Left lung (tissue), 14 donors: ENCODE measurements at places on chromosomes 6 and 20.
A peak's percentile ranks its signal among the peaks of the same experiment; 100 is the strongest.

- DNase-seq = no peak
- no peak overlapping the region for H3K27ac ChIP-seq
- peaks cover 14% of the 10 kb centered on the region for H3K4me1 ChIP-seq
- H3K27me3 ChIP-seq = no peaks in the 10 kb centered on the region
- H3K36me3 ChIP-seq = no peaks in the 10 kb centered on the region
Measured at GRCh38 chr6:149847939-149848267, 16.3 kb downstream of the LRP11 start.

GRCh38 chr20:21090111-21090618 is 16.0 kb downstream of the LINC00237 start:
- H3K36me3 ChIP-seq = no peaks in the 10 kb centered on the region
- no peak overlapping the region for H3K27ac ChIP-seq
- DNase-seq = no peak
- H3K4me3 ChIP-seq = no peak overlapping the region
- peaks cover 52% of the 10 kb centered on the region for H3K27me3 ChIP-seq

DNA sequence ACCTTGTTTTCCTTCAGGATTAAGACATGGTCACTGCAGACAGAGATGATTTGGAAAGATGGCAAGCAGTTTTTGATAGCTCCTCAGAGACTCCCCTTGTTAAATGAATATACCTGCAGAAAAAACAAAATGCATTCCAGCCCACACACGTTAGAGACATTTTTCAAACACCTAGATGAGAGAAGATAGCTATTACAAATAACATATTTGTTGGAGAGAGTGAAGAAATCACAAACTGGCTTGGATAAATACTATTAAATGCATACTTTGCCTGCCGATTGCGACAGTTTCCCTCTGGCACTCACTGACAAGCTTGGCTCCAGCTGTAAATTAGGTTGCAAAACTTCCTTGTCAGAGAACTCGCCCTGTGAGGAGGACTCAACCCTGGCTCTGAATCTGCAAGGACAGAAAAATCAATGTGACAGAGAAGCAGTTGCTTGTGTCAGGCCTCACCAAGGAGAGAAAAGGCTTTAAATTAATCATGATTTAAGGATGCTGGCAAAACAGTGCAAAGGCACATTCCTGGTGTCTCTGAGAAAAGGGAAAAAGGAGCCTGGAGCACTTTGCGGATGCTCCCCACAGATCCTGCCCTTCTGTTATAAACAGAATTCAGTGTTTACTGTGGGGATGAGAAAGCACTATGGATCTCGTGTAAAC is 423.7 kb upstream of the MARCKS start:
- no peak overlapping the region for H3K4me3 ChIP-seq
- H3K36me3 ChIP-seq = no peaks in the 10 kb centered on the region
- peak overlapping the region; percentile 39 for H3K27ac ChIP-seq
- peak; percentile 50 for DNase-seq
- H3K27me3 ChIP-seq = no peaks in the 10 kb centered on the region

DNA sequence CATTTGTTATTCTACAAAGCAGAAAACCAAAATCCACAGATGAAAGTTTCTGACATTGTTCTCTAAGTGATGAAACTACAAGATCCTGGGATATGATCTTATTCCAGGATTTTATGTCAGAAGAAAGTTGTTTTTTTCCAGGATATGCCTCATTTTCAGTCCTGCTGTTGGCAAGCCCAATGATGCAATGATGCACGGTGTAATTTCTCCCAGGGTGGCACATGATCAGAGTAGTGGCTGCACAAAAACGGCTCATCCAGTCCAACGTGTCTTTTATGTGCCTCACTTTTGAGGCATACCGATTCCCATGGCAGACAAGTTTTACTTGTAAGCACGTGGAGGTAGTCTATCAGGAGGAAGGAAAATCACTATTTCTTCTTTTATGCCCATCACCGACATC is 302.3 kb upstream of the JAG1 start:
- no peak for DNase-seq
- H3K36me3 ChIP-seq = no peaks in the 10 kb centered on the region
- no peaks in the 10 kb centered on the region for H3K27me3 ChIP-seq
- no peak overlapping the region for H3K27ac ChIP-seq

GRCh38 chr6:75089151-75089897 is 116.5 kb downstream of the COL12A1 start:
- H3K27me3 ChIP-seq = peaks cover 17% of the 10 kb centered on the region
- H3K36me3 ChIP-seq = no peaks in the 10 kb centered on the region
- H3K27ac ChIP-seq = no peak overlapping the region

GRCh38 chr20:44711237-44711636 is 3.9 kb upstream of the CCN5 start:
- H3K4me1 ChIP-seq = peaks cover 14% of the 10 kb centered on the region
- no peak overlapping the region for H3K4me3 ChIP-seq
- no peaks in the 10 kb centered on the region for H3K27me3 ChIP-seq
- H3K27ac ChIP-seq = no peak overlapping the region

DNA sequence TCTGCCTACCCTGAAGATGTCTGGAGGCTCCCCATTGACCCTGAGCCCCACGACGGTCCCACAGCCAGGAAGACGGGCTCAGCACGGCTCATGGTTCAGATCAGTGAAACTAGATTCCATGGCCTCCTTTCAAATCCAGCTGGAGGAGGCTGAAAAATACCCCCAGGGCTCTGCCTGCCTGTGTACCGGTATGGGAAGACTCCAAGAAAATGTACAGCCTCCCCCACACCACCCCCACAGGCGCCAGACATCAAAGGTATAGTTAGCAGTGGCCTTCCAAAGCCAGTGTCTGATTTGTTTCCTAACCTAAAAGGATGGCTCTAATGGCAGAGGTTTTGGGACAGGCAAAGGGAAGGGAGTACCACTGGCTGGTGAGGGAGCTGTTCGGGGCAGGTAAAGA is 86.2 kb upstream of the SNAP25 start:
- H3K4me1 ChIP-seq = no peaks in the 10 kb centered on the region
- H3K27me3 ChIP-seq = no peaks in the 10 kb centered on the region
- H3K36me3 ChIP-seq = no peaks in the 10 kb centered on the region

DNA sequence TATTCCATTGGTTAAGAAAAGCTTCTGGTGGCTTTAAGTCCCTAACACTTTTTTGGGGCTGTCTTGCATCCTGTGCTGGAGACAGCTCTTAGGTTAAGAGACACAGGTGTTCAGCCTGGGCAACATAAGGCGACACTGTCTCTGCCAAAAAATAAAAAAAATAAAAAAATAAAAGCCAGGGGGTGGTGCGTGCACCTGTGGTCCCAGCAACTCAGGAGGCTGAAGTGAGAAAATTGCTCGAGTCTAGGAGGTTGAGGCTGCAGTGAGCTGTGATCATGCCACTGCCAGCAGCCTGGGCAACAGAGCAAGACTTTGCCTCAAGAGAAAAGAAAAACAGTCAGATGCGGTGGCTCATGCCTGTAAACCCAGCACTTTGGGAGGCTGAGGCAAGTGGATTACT is 55.6 kb upstream of the ZMYND8 start:
- no peak for DNase-seq
- H3K4me1 ChIP-seq = peaks cover 32% of the 10 kb centered on the region
- H3K4me3 ChIP-seq = no peak overlapping the region
- H3K27ac ChIP-seq = peak overlapping the region; percentile 57

DNA sequence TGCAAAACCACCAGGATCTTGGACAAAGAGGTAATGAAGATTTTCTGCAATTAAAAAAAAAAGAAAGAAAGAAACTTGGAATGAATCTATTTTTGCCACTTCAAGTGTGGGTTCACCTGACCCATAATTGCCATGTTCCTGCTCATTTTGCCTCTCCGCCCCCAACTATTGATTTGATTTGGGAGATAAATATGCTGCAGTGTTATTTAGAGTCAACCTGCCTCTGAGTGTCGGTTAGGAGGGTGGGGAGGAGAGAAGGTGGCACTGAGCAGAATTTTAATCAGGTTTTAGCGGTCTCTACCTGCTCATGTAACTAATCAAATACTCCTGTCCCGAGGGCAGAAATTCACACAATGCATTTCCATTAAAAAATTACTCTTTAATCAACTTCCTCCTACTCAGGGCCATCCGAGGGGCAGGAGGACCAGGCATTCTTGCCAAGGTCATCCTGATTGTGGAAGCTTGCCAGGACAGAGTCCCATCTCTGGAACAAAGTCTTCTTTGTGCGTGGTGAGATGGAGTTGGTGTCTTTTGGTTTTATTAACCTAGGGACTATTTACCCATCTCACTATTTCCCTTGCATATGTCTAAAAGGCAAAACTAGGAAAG is 300.1 kb downstream of the CDH26 start:
- peaks cover 3% of the 10 kb centered on the region for H3K4me1 ChIP-seq
- no peaks in the 10 kb centered on the region for H3K27me3 ChIP-seq
- DNase-seq = no peak
- H3K36me3 ChIP-seq = no peaks in the 10 kb centered on the region

GRCh38 chr6:6678185-6678671 is 89.7 kb downstream of the LY86 start:
- peak overlapping the region; percentile 82 for H3K27ac ChIP-seq
- H3K4me1 ChIP-seq = peaks cover 69% of the 10 kb centered on the region
- H3K4me3 ChIP-seq = no peak overlapping the region

- H3K4me1 ChIP-seq = peaks cover 13% of the 10 kb centered on the region
- no peak overlapping the region for H3K27ac ChIP-seq
- no peak for DNase-seq
- H3K27me3 ChIP-seq = no peaks in the 10 kb centered on the region
Measured at GRCh38 chr6:63660757-63661156, 25.2 kb downstream of the PHF3 start.

- no peaks in the 10 kb centered on the region for H3K36me3 ChIP-seq
- H3K4me3 ChIP-seq = no peak overlapping the region
- H3K27ac ChIP-seq = no peak overlapping the region
- H3K27me3 ChIP-seq = no peaks in the 10 kb centered on the region
- DNase-seq = no peak
Measured at GRCh38 chr6:134840086-134840867, 109.6 kb downstream of the ALDH8A1 start.

GRCh38 chr6:43806043-43806757 is 36.2 kb downstream of the VEGFA start:
- no peak overlapping the region for H3K4me3 ChIP-seq
- H3K27ac ChIP-seq = no peak overlapping the region

- no peak for DNase-seq
- H3K27me3 ChIP-seq = no peaks in the 10 kb centered on the region
- H3K4me3 ChIP-seq = no peak overlapping the region
- no peaks in the 10 kb centered on the region for H3K36me3 ChIP-seq
- H3K27ac ChIP-seq = no peak overlapping the region
- H3K4me1 ChIP-seq = peaks cover 15% of the 10 kb centered on the region
Measured at GRCh38 chr6:63599243-63599642, 27.0 kb downstream of the LOC128125822 start.

DNA sequence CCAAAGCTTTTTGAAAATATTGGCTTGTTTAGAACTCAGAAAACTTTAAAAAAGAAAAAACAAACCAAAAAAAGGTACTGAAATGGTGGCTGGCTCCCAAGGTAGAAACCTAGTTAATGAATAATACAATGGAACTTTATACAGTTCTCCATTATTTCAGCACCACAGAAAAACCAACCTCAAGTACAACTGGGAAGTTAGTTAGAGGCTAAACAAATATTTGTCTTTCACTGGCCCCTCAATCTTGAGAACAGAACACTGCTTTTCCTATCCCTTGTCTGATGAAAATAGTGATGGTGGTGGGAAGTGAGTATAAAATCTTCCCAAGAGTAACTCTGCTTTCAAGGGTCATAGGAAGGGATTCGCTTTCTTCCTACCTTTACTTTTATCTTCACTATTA is 126.5 kb downstream of the REV3L start:
- no peak for DNase-seq
- H3K27ac ChIP-seq = peak overlapping the region; percentile 33
- no peak overlapping the region for H3K4me3 ChIP-seq
- H3K36me3 ChIP-seq = peaks cover 26% of the 10 kb centered on the region
- no peaks in the 10 kb centered on the region for H3K27me3 ChIP-seq

- no peak overlapping the region for H3K4me3 ChIP-seq
- no peak for DNase-seq
- H3K36me3 ChIP-seq = peaks cover 73% of the 10 kb centered on the region
- peak overlapping the region; percentile 6 for H3K27ac ChIP-seq
Measured at GRCh38 chr20:1933465-1933870, 38.3 kb downstream of the SIRPA start.

DNA sequence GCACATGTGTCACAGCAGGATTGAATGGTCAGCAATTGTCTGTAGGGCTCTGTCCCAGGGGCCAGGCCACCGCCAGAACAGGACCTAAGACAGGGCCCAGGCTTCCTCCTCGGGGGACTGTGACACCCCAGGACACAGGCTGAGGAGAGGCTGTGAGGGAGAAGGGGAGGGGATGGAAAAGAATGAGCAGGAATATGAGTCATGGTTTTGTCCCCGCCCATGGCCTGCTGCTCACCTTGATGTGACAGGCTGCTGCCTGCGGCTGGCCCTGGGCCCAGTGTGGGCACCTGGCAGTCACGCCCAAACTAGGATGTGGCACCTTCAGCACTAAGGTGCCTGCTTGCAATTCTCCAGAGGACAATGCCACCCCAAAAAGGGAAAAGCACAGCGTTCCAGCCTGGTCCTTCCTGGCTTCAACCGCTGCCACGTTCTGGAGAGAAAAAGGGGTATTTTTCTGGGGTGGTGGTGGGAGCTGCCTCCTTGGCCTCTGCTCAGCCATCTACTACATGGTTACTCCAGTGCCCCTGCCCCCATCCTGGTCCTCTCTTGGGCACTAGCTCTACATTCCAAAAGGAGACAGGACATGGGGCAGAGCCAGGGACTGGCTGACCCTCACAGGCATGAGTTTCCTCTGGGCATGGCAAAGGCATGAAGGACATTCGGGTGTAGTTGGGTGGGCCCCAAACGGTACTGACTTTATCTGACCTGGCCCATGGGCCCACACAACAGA is 93.4 kb downstream of the SLC22A23 start:
- H3K4me3 ChIP-seq = no peak overlapping the region
- DNase-seq = peak; percentile 85
- no peaks in the 10 kb centered on the region for H3K27me3 ChIP-seq
- H3K36me3 ChIP-seq = no peaks in the 10 kb centered on the region
- H3K27ac ChIP-seq = peak overlapping the region; percentile 33

- no peak for DNase-seq
- H3K4me1 ChIP-seq = peaks cover 22% of the 10 kb centered on the region
- peak overlapping the region; percentile 59 for H3K4me3 ChIP-seq
- H3K36me3 ChIP-seq = no peaks in the 10 kb centered on the region
- no peaks in the 10 kb centered on the region for H3K27me3 ChIP-seq
- H3K27ac ChIP-seq = no peak overlapping the region
Measured at GRCh38 chr20:382291-383115, 1.9 kb downstream of the TRIB3 start.

- no peaks in the 10 kb centered on the region for H3K36me3 ChIP-seq
- H3K27ac ChIP-seq = no peak overlapping the region
- no peak overlapping the region for H3K4me3 ChIP-seq
Measured at GRCh38 chr6:52523378-52524142, 53.3 kb downstream of the TRAM2 start.

- H3K36me3 ChIP-seq = peaks cover 100% of the 10 kb centered on the region
- no peak overlapping the region for H3K4me3 ChIP-seq
- H3K4me1 ChIP-seq = no peaks in the 10 kb centered on the region
Measured at GRCh38 chr20:38418509-38419204, 16.5 kb downstream of the SNHG17 start.

GRCh38 chr20:5729348-5729747 is 20.9 kb upstream of the SHLD1 start:
- H3K27ac ChIP-seq = no peak overlapping the region
- H3K4me3 ChIP-seq = no peak overlapping the region
- H3K4me1 ChIP-seq = peaks cover 28% of the 10 kb centered on the region

GRCh38 chr20:36712775-36713174 is 33.1 kb downstream of the NDRG3 start:
- no peaks in the 10 kb centered on the region for H3K27me3 ChIP-seq
- H3K27ac ChIP-seq = no peak overlapping the region
- H3K4me1 ChIP-seq = no peaks in the 10 kb centered on the region
- no peak for DNase-seq
- H3K4me3 ChIP-seq = no peak overlapping the region
